Left lung (tissue), 14 donors: ENCODE measurements at places on chromosomes 11 and 22. TPM values are rescaled to one million over a fixed set of nuclear protein-coding genes. Genes with fewer than 3 reads are reported as not detected.

DNA sequence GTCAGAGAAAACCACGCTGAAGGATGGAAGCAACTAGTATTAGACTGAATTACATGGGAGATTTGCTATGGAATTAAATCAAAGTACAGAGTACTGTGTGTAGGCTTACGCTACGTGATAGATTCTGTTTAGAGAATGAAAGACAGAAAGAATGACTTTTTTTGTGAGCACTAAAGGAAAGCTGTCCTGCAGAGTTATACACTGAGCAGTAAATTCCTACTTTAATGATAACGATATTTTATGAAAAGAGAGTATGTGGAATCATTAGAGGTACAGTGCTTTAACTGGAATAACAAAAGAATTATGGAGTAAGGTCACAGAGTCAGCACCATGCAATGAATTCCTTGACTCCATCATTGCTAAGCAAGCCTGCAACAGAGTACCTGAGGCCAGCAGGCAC is 295.3 kb upstream of the SYN3 start:
- no peak for DNase-seq

DNA sequence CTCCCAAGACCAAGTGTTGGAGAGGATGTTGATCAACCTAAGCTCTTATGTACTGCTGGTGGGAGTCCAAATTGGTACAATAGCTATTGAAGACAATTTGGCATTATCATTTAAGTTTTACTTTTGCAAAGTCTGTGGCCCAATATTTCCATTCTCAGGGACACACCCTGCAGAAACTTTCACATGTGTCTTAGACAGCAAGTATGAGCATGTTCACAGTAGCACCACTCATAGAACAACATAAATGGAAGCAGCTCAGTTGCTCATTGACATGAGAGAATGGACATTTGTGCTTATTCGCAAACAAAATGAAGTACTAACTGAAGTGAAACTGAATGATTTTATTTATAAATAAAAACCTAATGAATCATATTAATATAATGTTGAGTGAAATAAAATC is 135.5 kb downstream of the NOX4 start:
- DNase-seq = no peak

GRCh38 chr11:90426442-90426841 is 203.6 kb upstream of the CHORDC1 start:
- DNase-seq = no peak

DNA sequence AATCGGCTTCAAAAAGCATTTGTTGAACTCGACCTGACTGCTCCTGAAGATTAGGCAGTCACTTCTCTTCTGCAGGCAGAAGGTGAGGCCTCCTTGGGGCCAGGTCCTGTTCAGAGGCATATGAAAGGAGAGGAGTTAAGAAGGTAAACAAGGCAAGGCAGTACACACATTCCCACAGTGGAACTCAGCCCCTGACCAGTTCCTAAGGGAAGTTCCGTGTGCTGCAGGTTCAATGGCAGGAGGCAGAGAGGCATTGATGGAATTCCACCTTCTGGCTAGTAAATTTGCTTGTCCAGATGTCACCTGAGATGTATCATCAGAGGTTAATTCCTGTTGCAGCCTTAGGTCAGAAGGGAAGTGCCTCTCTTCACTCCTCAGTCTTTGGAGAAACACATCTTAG is 337.0 kb upstream of the MTNR1B start:
- no peak for DNase-seq

The NEAT1 gene
- polyA plus RNA-seq = 152 TPM

The HEPHL1 gene
- 0.14 TPM for polyA plus RNA-seq

The KRTAP5-1 gene
- 0.21 TPM for polyA plus RNA-seq

The VPREB1 gene
- polyA plus RNA-seq = 0.43 TPM
